Vagina (tissue), 2 donors: ENCODE measurements at places on chromosomes 3 and 15.

- DNase-seq, result no peak
Observed at GRCh38 chr3:113231391-113231790, 20.0 kb downstream of the BOC start.

DNA sequence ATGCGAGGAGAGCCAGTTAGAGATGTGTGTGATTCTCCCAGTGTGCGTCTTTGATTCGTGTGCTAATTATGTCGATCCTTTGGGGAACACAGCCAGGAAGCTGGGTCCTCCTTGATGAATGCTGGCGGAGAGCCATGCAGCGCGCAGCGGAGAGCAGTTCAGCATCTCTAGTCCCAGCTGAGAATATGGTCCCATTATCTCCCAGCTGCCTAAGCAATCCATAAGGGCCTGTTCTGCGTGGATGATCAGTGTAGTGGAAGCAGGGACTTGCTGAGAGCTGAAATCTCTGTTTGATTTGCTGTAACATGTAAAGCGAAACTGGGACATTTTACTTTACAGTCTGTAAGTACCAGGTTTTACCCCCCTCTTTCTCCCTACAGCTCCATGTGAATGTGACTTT is 412.7 kb downstream of the CNTN4 start:
- DNase-seq, result no peak

- DNase-seq, result no peak
Observed at GRCh38 chr3:196662711-196663571, 23.4 kb downstream of the NRROS start.

GRCh38 chr3:14505001-14505802 is 34.9 kb downstream of the GRIP2 start:
- no peak for DNase-seq

DNA sequence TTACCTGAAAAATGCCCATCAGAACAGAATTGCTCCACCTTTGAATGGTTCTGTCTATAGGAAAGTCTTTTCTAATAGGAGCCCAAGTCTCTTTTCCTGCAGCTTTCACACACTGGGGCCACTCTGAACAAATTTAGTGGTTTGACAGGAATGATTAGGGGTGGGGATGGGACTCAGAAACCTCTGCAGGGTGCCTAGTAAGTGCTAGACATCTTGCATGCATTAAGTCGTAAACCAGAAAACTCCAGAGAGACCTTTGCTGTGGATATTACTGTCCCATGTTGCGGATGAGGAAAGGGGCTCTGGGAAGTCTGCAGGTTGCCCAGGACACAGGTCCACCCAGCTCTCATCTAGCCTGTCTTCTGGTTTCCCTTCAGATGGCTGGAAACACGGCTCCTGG is 189.7 kb downstream of the OPA1 start:
- no peak for DNase-seq

- no peak for DNase-seq
Observed at GRCh38 chr3:129855832-129856419, 37.6 kb downstream of the TMCC1 start.
